Pancreas (tissue), 10 donors: ENCODE measurements at places on chromosomes 5 and 9. TPM values are rescaled to one million over a fixed set of nuclear protein-coding genes. Genes with fewer than 3 reads are reported as not detected.

DNA sequence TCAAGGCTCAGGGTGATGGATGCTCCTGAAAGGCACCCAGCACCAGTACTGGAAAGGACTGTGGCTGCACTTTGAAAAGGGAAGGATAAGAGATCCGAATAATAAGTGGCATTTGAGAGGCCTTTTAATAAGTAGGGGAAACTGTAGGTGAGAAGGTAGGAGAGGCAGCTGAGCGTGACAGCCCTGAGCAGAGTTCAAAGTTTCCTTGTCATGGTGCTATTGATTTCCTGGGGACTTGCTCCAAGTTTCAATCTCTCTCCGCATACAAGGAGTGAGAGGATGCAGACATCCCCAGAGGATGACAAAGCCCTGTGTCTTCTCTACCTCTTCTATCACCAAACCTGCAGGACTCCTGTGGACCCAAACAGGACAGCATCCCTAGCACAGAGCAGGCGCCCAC lies 354.5 kb downstream of the SPOCK1 start:
- no peaks in the 10 kb centered on the region for H3K27me3 ChIP-seq
- no peaks in the 10 kb centered on the region for H3K4me1 ChIP-seq
- no peaks in the 10 kb centered on the region for H3K36me3 ChIP-seq
- no peak overlapping the region for H3K27ac ChIP-seq
- no peak for DNase-seq

GRCh38 chr9:70534061-70534460 lies 119.6 kb upstream of the KLF9 start:
- no peak overlapping the region for H3K27ac ChIP-seq
- DNase-seq = no peak
- no peak overlapping the region for H3K4me3 ChIP-seq
- no peaks in the 10 kb centered on the region for H3K4me1 ChIP-seq
- H3K36me3 ChIP-seq = no peaks in the 10 kb centered on the region

Gene ENDOG
- 13.6 TPM for total RNA-seq

Gene MSMP
- total RNA-seq = 0.67 TPM

DNA sequence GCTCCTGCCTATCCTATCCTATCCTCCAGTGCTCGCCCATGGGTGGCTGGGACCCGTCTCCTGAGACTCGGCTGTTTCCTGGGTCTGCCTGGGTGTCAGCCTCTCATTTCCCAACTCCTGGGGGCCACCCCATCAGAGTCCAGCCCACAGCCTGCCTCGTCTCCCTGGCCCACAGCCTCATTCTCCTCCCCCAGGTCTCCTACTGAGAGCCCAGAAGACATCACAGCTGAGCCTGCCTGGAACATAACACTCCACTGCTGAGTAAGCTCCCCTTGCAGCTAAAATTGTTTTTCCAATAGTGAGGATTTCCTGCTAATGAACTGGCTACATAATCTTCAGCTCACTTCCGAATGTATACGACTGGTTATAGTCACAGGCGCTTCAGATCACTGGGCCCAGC lies 95.3 kb downstream of the TTLL11 start:
- H3K27me3 ChIP-seq = no peaks in the 10 kb centered on the region
- DNase-seq = no peak
- H3K36me3 ChIP-seq = no peaks in the 10 kb centered on the region

Gene C1QTNF3
- 6.8 TPM for total RNA-seq

DNA sequence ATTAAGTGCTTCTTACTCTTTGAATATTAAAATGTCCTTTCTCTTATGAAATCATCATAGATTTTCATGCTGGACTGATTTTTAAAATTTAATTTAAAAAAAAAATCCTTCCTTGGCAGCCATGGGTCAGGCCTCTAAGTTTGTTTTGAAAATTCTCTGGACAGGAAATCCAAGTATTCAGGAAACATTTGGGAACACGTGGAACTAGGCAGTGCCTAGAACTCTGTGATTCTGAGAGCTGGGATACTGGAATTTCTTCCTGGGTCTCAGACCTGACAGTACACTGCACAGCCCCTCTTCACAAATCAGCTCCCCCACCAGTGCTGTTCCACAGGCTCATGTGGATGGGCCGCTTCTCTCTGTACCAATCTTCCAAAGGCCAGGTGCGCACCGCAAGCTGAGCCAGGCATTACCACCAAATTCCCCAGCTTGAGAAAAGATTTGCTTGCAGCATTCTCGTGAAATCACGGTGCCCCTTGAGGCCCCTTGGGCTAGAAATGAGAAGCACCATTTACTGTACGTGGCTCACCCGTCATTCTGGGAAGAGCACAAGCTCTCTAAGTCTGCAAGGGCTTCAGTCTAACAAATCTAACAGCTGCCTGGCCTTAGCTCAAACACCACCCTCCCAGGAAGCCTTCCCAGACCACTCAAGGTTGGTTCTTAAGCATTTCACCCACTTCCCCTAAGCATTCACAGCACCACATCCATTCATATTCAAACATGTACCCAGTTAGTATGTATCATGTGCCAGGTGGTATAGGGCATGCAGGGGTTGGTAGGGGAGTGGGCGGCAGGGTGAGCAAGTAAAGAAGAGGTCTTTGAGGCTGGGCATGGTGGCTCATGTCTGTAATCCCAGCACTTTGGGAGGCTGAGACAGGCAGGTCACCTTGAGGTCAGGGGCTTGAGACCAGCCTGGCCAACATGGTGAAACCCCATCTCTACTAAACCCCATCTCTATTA lies 26.5 kb downstream of the B4GALT1 start:
- no peaks in the 10 kb centered on the region for H3K27me3 ChIP-seq
- peaks cover 13% of the 10 kb centered on the region for H3K4me1 ChIP-seq
- no peak for DNase-seq
- no peaks in the 10 kb centered on the region for H3K36me3 ChIP-seq

DNA sequence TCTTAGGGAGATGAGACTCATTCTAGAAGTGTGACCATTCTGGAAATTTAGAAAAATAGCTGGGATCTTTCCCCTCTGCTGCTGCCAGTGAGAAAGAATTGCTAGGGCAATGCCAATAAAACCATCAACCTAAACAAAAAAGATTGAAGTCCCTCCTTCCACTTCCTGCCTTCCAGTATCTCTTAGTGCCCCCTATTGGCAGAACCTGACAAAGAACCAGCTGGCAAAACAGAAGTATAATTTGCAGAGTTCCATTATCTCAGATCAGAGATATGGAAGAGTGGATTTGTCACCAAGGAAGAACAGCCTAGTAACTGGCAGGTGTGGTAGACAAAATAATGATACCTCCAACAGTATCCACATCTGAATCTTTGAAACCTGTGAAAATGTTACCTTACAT lies 13.8 kb upstream of the PLCXD3 start:
- H3K4me1 ChIP-seq = no peaks in the 10 kb centered on the region
- H3K36me3 ChIP-seq = no peaks in the 10 kb centered on the region
- no peaks in the 10 kb centered on the region for H3K27me3 ChIP-seq
- no peak overlapping the region for H3K27ac ChIP-seq

- H3K27ac ChIP-seq = peak within 1 kb of the TSS; percentile 90
- peak within 1 kb of the TSS; percentile 63 for H3K4me3 ChIP-seq
- H3K27me3 ChIP-seq = no peaks in the 10 kb centered on the region
- no peaks in the 10 kb centered on the region for H3K36me3 ChIP-seq
These were observed at the start of gene TBC1D2 for GRCh38 chr9:98255578-98256296. TSS of gene TBC1D2 (minus strand) at chr9:98255649. CDS start at chr9:98255541, 108 bp downstream.

DNA sequence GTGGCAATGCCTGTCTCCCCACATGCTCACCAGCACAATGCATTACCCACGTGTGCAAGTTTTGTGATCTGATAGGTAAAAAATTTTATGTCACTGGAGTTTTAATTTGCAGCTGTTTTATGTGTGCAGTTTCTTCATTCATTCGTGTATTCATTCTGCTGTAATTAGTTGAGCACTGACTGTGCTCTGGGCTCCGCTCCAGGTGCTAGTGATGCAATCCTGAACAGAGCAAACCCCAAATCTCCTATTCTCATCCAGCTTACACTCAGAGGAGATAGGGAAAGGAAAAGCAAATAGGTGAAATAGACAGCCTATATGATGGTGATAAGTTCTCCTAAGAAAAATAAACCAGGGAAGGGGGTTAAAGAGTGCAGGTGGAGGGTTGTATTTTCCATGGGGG lies 148.4 kb downstream of the TENT4A start:
- DNase-seq = no peak
- no peaks in the 10 kb centered on the region for H3K27me3 ChIP-seq
- no peaks in the 10 kb centered on the region for H3K36me3 ChIP-seq
- H3K27ac ChIP-seq = no peak overlapping the region

DNA sequence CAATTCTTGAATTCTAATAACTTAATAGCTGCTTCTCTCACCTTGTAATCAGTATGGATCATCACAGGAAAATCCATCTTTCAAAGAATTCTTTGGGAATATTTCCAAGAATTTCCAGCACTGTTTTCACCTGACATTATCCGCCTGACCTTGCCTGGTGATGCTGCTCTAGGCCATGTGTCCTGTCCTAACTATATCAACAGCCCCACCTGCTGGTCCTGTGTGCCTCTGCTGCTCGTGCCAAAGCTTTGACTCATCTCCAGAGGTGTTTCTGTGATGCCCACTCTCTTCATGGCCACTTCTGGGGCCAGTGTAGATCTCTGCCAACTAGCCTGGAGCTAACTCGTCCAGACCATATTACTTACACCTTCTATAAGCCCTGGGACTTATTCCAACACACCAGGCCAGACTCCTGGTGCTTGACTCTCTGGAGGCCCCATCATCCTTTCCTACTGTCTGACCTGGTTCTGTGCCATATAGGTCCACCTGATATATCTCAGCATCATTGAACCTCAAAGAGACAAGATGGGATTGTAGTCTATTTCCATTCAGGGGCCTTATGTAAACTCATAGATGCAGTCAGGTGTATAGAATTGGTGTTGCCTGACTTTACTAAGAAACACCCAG lies 67.5 kb upstream of the CKMT2 start:
- H3K36me3 ChIP-seq = no peaks in the 10 kb centered on the region
- no peak overlapping the region for H3K27ac ChIP-seq
- H3K4me3 ChIP-seq = no peak overlapping the region
- H3K4me1 ChIP-seq = no peaks in the 10 kb centered on the region
- DNase-seq = peak; percentile 34
- no peaks in the 10 kb centered on the region for H3K27me3 ChIP-seq

GRCh38 chr5:39518516-39518915 lies 93.7 kb upstream of the DAB2 start:
- no peak overlapping the region for H3K4me3 ChIP-seq
- no peaks in the 10 kb centered on the region for H3K27me3 ChIP-seq
- DNase-seq = no peak
- H3K27ac ChIP-seq = no peak overlapping the region

Gene TBC1D13
- 18.5 TPM for total RNA-seq

Gene TMEM174
- not detected for total RNA-seq

Gene FBP2
- 0.74 TPM for total RNA-seq
